ENCODE measurements at places on chromosomes 1 and 21.

DNA sequence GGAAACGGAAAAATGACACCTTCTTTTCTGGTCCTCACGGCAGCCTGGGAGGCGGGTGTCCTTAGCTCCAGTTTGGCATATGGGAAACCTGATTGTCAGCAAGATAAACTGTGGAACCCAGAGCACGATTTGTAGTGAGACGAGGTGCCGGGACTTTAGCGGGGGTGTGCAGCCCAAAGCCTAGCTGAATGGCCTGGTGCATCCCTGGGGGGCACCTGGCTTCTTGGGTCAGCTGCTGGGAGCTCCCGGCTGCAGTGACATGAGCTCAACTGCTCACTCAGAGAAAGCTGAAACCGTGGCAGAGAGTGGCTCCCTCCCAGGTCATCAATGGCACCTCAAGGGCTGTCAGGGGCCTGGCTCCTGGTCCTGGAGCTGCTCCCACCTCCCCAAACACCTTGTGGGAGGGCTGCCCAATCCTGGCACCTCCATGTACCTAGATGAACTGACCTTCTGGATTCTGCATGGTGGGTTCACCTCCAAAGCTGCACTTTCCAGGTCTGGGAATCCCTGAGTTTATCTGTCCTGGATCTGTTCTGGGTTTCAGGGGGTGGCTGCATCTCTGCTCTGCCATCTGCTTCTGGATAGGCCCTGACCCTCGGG lies 260.5 kb downstream of the MATN1 start:
- peak; percentile 2 for DNase-seq

DNA sequence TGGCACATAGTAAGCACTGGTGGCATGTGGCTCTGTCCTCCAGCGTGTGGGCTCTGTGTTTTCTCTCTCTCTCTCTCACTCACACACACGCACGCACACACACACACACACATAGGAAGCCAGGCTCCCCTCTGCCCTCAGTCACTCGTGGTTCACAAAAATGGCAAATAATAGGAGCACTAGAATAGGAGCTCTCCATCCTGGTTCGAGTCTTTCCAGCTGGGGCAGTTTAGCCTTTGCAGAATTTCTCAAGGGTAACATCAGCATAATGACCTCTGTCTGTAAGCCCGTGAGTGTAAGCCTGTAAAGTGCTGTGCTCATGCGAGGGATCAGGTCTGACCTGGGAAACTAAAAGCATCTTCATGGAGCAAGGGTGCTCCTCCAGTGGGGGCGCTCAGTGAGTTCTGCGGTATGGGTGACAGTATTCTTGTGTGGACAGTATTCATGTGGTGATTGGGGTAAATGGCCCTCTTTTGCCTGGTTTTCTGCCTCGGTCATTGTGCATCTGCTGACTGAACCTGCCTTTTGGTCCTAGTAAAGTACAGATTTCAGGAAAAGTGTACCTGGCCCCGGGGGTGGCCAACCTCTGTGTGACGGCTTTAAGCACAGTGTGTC lies 842 bp upstream of the ZC3H12A start:
- no peak for DNase-seq

DNA sequence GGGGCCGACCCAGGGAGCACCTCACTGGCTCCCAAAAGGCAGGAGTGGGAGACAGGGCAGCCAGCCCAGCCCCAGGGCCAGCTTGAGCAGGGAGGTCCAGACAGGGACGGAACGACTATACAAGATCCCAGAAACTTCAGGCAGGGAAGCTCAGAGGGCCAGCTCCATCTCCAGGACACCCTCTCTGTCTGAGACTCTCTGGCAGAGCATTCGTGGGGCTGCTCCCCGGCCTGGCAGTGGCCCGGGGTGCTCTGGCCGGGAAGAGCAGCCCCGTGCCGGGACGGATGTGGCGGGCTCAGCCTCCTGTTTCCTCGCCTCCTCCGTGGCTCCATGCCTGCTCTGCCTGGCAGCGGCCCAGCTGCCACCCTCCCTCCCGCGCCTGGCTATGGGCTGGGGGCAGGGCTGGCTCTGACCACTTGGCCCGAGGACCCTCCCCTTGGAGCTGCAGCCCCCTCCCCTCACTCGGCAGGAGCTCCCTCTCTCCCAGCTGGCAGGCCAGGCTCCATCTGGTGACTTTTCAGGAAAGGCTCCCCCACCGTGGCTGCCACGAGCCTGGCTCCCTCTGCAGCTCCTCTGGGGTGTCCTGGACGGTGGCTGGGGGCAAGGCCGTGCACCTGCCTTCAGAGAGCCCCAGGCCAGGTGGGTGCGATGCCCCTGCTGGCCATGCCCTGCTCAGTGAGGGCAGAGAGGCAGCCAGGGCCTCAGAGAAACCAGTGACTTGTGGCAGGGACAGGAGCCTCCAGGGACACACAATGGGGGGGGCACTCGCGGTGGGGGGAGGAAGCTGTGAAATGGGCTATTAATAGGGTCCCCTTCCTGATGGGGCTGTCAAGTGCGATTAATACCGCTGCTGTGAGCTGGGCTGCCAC lies 5.6 kb upstream of the PLCH2 start:
- no peak for DNase-seq

- peak; percentile 49 for DNase-seq
Observed at GRCh38 chr1:50977575-50978143, 7.6 kb downstream of the CDKN2C start.

GRCh38 chr1:51736702-51737101 lies 119.8 kb downstream of the OSBPL9 start:
- DNase-seq, result no peak

- no peak for DNase-seq
Observed at GRCh38 chr1:174169342-174169741, 10.0 kb downstream of the RABGAP1L start.

- no peak for DNase-seq
Observed at GRCh38 chr21:36828891-36829515, 130.1 kb downstream of the SIM2 start.

- DNase-seq, result no peak
Observed at GRCh38 chr1:163914785-163915413, 593.1 kb downstream of the NUF2 start.

DNA sequence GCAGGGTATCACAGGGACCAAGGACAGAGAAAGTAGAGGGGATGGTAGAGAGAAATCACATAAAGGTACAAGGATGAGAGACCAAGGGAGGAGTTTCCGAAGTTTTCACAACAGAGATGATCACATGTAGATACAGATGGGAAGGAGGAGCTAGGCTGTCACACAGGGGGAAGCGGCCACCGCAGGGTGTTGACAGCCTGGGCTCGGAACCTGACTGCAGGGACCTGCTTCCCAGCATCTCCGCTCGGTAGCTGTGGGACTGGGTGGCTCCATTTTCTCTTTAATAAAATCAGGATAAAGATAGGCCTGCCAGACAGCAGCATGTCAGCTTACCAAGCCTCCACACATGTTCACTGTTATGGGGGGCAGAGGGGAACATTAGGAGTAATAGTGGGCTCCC lies 32.3 kb downstream of the CDCA8 start:
- no peak for DNase-seq

DNA sequence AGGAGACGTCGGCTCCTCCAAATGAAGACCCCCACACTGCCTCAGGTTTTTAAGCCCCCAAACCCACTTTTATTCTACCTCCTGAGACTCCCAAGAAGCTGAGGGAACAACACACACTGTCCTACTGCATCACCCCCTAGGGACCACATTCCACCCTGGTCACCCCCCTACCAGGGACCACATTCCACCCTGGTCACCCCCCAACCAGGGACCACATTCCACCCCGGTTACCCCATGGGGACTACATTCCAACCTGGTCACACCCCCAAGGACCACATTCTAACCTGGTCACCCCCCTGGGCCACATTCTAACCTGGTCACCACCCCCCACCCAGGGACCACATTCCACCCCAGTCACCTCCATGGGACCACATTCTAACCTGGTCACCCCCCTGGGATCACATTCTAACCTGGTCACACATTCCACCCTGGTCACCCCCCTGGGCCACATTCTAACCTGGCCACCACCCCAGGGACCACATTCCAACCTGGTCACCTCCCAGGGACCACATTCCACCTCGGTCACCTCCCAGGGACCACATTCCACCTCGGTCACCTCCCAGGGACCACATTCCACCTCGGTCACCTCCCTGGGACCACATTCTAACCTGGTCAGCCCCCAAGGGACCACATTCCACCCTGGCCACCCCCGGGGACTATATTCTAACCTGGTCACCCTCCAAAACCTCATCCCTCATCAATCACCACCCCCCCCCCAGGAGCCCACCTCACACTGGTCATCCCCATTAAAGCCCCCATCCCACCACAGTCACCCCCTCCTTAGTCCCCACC lies 587.6 kb downstream of the NPHP4 start:
- DNase-seq, result no peak

DNA sequence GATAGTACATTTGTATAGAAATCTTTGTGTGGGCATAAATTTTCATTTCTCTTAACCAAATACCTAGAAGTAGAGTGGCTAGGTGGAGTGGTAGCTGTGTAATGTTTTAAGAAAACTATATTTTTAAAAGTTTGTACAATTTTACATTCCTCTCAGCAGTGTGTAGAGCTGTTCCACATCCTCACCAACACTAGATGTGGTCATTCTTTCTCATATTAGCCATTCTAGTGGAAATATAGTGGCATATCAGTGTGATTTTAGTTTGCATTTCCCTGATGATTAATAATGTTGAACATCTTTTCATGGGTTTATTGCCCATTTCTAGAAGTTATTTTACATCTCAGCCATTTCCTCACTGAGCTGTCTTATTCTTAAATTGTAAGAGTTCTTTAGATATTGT lies 65.5 kb downstream of the ITSN1 start:
- no peak for DNase-seq

GRCh38 chr1:15283526-15283925 lies 36.5 kb downstream of the FHAD1 start:
- DNase-seq, result no peak

DNA sequence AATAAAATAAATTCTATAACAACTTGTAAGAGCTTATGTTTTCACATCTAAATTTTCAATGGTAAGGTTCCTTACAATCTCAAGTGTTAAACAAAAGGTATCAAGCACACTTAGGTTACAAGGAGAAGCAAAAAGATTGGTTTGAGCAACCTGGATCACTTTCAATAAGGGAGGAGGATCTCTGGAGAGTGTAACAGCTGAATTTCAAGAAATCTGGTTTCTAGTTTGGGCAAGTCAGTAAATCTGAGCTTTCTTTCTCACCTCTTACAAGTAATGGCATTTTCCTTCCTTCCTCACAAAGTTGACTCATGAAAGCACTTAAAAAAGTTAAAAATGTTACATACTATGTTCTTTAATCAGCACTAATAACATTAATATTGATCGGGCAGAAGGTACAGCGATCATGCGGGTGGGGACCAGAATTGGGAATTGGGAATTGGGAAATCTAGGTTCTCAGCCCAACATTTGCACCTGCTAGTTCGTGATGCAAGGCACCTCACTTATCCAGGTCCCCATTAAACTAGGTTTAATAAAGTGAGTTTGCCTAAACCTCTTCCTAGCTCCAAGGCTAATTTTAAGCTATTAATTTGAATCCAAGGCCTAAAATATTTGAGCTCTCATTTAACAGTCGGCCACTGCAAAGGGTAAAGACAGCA lies 3.1 kb downstream of the NUCKS1 start:
- no peak for DNase-seq

- no peak for DNase-seq
Observed at GRCh38 chr1:33097137-33097611, 16.2 kb downstream of the AZIN2 start.

DNA sequence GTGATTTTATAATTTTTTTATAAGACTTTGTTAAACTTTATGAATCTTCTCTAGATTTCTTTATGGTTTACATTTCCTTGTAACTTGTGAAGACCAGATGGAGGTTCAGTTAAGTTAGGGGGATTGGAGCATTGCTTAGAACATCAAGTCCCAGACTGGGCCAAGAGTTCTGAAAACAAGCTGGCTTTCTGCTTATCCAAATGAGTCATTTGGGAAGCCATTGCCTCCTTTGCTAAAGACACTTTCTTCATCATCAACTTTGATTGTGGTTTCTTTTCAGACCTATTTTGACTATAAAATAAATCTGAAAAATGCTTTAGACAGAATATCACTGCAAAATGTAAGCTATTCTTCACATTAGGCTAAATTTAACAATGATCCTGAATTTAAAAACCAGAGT lies 446.8 kb downstream of the USP25 start:
- DNase-seq, result no peak

DNA sequence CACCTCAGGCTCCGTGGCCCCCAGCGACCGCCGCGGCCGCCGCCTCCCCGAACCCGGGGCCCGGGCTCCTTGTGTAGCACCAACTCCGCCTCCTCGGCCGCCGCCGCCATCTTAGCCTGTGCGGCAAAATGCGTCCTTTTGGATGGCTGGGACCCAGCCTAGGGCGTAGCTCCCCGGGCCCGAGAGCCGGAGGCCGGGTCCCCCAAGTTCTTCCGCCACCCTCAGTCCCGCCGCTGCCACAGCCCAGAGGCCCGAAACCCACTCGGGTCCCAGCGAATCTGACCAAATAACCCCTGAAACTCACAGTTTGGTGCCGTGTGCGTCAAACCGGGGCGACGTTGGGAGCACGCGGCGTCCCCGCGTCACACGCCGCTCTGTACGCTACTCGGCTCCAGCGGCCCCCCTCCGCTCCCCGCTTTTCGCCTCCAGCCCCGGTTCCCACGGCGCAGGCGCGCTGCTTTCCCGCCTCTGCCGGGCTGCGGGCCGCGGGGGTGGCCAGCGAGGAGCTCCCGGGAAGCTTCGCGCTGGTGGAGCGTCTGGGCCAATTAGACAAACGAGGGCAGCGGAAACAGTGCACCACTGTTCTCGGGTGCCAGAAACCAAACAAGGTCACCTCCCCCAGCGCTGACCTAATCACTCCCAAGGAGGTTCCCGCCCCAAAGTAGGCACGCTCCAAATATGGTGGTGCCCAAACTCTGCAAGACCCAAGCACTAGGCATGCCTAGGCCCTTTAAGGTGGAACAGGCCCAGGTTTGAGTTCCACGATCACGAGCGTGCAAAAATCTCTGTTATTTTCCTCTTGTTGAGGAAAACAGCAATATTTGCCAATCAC lies at the start of gene ZNF644:
ZNF644 (minus strand) TSS at position 350 of the 832 bp plus-strand sequence. CDS start 39,682 bp downstream, outside the sequence.
- DNase-seq, result peak; percentile 87

DNA sequence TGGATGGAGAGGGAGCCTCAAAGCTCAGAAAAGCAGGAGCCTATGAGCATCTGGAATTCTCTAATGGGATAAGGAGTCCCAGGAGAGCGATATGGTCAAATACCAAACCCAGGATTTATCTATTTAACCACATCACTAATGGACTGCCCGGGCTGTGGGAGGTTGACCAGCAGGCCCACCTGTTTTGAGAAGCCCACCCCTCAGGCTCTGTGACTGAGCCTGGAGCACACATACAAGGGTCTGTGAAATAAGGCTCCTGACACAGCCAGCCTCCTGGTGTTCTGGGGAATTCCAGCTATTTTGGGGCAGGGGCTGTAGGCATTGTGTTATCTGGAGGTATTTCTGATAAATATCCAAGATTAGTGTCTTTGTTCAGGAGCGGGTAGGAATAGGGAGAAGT lies 132.0 kb upstream of the C1orf21 start:
- DNase-seq, result no peak

GRCh38 chr1:25692560-25692959 lies 76.0 kb downstream of the MAN1C1 start:
- peak; percentile 48 for DNase-seq

Data from activated T-cell treated with anti-CD3 and anti-CD28 coated beads, Interleukin-2, amount 50 U/mL, for 1 hour (primary cell).